ENCODE measurements at places on chromosomes 11 and 22. TPM values are rescaled to one million over a fixed set of nuclear protein-coding genes. Genes with fewer than 3 reads are reported as not detected.
A peak's percentile ranks its signal among the peaks of the same experiment; 100 is the strongest.

- H3K4me3 ChIP-seq: peak overlapping the region; percentile 65
- no peak for DNase-seq
- H3K27me3 ChIP-seq: no peaks in the 10 kb centered on the region
- peak overlapping the region; percentile 96 for H3K27ac ChIP-seq
- peaks cover 42% of the 10 kb centered on the region for H3K4me1 ChIP-seq
Measured at GRCh38 chr11:111976767-111977145, 39.6 kb downstream of the DIXDC1 start.

The IGSF9B gene
- 10.1 TPM for total RNA-seq

The TRIOBP gene
- 108 TPM for total RNA-seq

GRCh38 chr11:67027483-67027930 is 4.6 kb downstream of the SYT12 start:
- H3K27me3 ChIP-seq: no peaks in the 10 kb centered on the region
- H3K27ac ChIP-seq: no peak overlapping the region
- no peak overlapping the region for H3K4me3 ChIP-seq
- peaks cover 22% of the 10 kb centered on the region for H3K4me1 ChIP-seq

The SLC22A6 gene
- not detected for total RNA-seq

DNA sequence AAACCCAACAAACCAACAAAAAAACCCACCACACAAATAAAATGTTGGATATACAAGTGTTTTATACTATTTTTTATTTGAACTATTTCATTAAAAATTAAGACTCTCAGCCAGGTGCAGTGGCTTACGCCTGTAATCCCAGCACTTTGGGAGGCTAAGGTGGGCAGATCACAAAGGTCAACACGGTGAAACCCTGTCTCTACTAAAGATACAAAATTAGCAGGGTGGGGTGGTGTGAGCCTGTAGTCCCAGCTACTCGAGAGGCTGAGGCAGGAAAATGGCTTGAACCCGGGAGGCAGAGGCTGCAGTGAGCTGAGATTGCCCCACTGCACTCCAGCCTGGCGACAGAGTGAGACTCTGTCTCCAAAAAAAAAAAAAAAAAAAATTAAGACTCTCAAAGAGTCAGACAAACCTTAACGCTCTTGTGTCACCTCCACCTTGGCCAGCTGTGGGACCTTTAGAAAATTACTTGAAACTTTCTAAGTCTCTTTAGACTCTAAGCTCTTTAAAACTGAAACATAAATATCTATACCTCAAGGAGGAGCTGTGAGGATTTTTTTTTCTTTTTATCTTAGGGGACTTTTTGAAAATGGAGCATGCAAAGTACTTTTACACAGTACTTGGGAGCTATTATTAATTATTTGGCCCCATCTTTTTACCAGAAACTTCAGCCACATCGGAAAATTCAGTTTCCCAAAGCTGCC is 68.4 kb upstream of the CLNS1A start:
- no peak for DNase-seq
- H3K4me3 ChIP-seq: no peak overlapping the region
- H3K36me3 ChIP-seq: no peaks in the 10 kb centered on the region

GRCh38 chr11:65395961-65396530 is 9.6 kb downstream of the FRMD8 start:
- no peak overlapping the region for H3K27ac ChIP-seq
- no peak for DNase-seq
- H3K4me3 ChIP-seq: no peak overlapping the region
- no peaks in the 10 kb centered on the region for H3K27me3 ChIP-seq
- no peaks in the 10 kb centered on the region for H3K36me3 ChIP-seq

The ENTHD1 gene
- total RNA-seq: not detected

- no peak for DNase-seq
- no peaks in the 10 kb centered on the region for H3K36me3 ChIP-seq
- H3K4me3 ChIP-seq: no peak overlapping the region
- no peaks in the 10 kb centered on the region for H3K4me1 ChIP-seq
- no peaks in the 10 kb centered on the region for H3K27me3 ChIP-seq
Measured at GRCh38 chr22:26054841-26055605, 114.2 kb upstream of the SEZ6L start.

GRCh38 chr11:267491-267994 is 10.7 kb upstream of the NLRP6 start:
- DNase-seq: no peak
- H3K4me1 ChIP-seq: peaks cover 12% of the 10 kb centered on the region
- H3K27me3 ChIP-seq: no peaks in the 10 kb centered on the region
- peak overlapping the region; percentile 36 for H3K4me3 ChIP-seq
- H3K27ac ChIP-seq: peak overlapping the region; percentile 72

The SLC6A5 gene
- total RNA-seq: not detected

DNA sequence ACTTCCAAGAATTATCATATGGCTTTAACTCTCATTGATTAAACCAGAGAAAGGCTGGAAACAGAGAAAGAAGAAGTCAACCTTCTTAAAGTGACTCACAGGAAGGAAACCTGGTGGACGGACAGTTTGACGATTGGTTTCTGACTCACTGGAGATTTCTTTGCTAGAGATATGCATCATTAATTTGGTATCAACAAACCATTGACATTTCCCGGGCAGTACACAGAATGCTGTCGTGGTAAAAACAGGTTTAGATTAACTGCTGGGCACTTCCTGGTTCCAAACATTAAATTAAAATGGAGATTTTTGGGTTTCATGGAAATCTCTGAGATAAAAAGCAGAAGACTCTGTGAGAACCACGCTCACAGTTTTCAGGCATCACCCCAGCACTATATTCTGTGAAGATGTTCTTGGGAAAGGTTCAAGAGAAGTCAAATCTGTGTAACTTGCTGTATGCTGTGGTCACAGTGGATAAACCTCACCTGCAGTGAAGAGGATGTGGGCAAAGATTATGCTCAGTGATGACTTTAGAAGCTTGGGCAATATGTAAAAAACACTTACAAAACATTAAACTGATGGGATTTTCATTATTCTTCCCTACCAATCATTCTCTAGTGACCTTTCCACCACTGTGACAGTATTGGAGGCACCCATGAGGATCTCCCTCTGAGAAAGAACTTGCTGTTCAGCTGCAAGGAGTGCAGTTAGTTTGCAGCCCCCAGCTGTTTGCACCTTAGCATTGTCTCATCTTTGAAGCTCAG is 61.1 kb upstream of the CD44 start:
- no peaks in the 10 kb centered on the region for H3K27me3 ChIP-seq
- H3K4me1 ChIP-seq: peaks cover 20% of the 10 kb centered on the region
- no peak overlapping the region for H3K4me3 ChIP-seq

The OLFML1 gene
- 11.5 TPM for total RNA-seq

- H3K4me1 ChIP-seq: no peaks in the 10 kb centered on the region
- DNase-seq: no peak
- H3K36me3 ChIP-seq: no peaks in the 10 kb centered on the region
- no peak overlapping the region for H3K4me3 ChIP-seq
Measured at GRCh38 chr22:49103314-49104059, 724.2 kb downstream of the BRD1 start.

The SUSD2 gene
- 9.1 TPM for total RNA-seq

DNA sequence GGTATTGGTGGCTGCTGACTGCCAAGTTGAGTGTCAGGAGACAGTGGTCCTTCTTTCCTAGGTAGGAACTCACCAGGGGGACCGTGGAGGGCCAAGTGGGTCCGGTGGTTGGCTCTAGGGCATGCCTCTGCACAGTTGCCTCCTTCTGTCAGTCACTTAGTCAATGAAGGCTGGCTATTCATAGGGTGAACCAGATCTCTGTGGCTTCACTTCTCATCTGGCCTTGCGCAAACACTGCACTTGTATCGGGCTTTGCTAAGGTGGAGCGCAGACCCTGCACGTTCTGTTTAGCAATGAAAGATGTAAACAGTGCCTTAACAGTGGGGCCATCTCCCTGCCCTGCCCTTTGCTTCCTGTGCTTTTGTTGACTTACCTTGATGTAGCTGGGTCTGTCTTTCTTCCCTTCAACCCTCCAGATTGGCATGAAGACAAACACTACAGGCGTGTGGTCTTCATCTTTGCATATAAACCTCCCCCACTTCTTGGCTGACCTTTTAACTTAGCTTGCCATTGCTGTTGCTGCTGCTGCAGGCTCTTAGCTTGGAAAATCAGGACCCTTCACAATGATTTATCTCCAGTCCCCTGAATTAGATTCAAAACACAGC is 6.7 kb upstream of the SORL1-AS1 start:
- no peak overlapping the region for H3K4me3 ChIP-seq
- H3K36me3 ChIP-seq: no peaks in the 10 kb centered on the region
- no peaks in the 10 kb centered on the region for H3K27me3 ChIP-seq
- H3K27ac ChIP-seq: no peak overlapping the region
- DNase-seq: no peak

GRCh38 chr22:41672780-41673509 is 15.7 kb downstream of the SNU13 start:
- no peak overlapping the region for H3K27ac ChIP-seq
- peaks cover 30% of the 10 kb centered on the region for H3K36me3 ChIP-seq
- H3K4me3 ChIP-seq: no peak overlapping the region
- no peaks in the 10 kb centered on the region for H3K27me3 ChIP-seq

The ST14 gene
- total RNA-seq: 43.2 TPM

The TNNT3 gene
- 20.4 TPM for total RNA-seq

The IGF2 gene
- total RNA-seq: 56.5 TPM

GRCh38 chr11:74388678-74389327 is 9.4 kb downstream of the PGM2L1 start:
- no peak overlapping the region for H3K4me3 ChIP-seq
- no peak overlapping the region for H3K27ac ChIP-seq
- H3K27me3 ChIP-seq: no peaks in the 10 kb centered on the region
- DNase-seq: no peak

GRCh38 chr22:48171271-48171691 is 1408.8 kb downstream of the TBC1D22A start:
- H3K27ac ChIP-seq: no peak overlapping the region
- H3K36me3 ChIP-seq: no peaks in the 10 kb centered on the region
- no peaks in the 10 kb centered on the region for H3K27me3 ChIP-seq

The BIRC2 gene
- total RNA-seq: 52.1 TPM

The OR5A1 gene
- total RNA-seq: not detected

- peak overlapping the region; percentile 91 for H3K27ac ChIP-seq
- H3K27me3 ChIP-seq: no peaks in the 10 kb centered on the region
- H3K4me1 ChIP-seq: peaks cover 41% of the 10 kb centered on the region
- no peak overlapping the region for H3K4me3 ChIP-seq
- DNase-seq: no peak
- H3K36me3 ChIP-seq: no peaks in the 10 kb centered on the region
Measured at GRCh38 chr11:94925422-94926270, 47.7 kb downstream of the CWC15 start.

GRCh38 chr22:33014621-33015020 is 43.6 kb downstream of the SYN3 start:
- no peak for DNase-seq
- H3K4me1 ChIP-seq: no peaks in the 10 kb centered on the region
- no peak overlapping the region for H3K4me3 ChIP-seq
- no peaks in the 10 kb centered on the region for H3K36me3 ChIP-seq

- no peak overlapping the region for H3K27ac ChIP-seq
- no peaks in the 10 kb centered on the region for H3K36me3 ChIP-seq
- no peaks in the 10 kb centered on the region for H3K4me1 ChIP-seq
- no peak overlapping the region for H3K4me3 ChIP-seq
- peak; percentile 60 for DNase-seq
Measured at GRCh38 chr11:35590412-35590811, 27.8 kb upstream of the FJX1 start.

GRCh38 chr11:60966890-60967289 is 4.6 kb upstream of the CD6 start:
- H3K36me3 ChIP-seq: no peaks in the 10 kb centered on the region
- no peak for DNase-seq
- no peaks in the 10 kb centered on the region for H3K27me3 ChIP-seq
- no peak overlapping the region for H3K4me3 ChIP-seq
- no peak overlapping the region for H3K27ac ChIP-seq
- H3K4me1 ChIP-seq: no peaks in the 10 kb centered on the region

DNA sequence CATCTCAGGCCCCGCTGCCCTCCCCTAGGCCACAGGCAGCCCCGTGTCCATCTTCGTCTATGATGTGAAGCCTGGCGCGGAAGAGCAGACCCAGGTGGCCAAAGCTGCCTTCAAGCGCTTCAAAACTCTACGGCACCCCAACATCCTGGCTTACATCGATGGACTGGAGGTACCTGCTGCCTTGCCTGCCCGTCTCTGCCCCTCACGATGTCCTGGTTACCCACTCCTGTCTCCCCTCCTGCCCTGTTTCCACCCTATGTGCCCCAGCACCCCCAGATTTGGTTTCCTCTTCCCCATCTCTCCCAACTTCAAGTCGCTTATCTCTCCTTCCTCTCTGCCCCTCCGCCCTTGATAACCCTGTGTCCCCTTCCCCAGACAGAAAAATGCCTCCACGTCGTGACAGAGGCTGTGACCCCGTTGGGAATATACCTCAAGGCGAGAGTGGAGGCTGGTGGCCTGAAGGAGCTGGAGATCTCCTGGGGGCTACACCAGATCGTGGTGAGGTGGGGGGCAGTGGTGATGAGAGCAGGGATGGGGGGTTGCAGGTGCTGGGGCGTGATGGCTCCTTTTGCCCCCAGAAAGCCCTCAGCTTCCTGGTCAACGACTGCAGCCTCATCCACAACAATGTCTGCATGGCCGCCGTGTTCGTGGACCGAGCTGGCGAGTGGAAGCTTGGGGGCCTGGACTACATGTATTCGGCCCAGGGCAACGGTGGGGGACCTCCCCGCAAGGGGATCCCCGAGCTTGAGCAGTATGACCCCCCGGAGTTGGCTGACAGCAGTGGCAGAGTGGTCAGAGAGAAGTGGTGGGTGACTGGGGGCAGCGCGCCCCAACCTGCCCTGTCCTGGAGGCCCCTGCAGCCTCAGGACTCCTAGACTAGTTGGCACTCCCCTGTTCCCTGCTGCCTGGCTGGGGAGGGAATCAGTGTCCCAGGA is 930 bp downstream of the SCYL1 start:
- H3K27me3 ChIP-seq: no peaks in the 10 kb centered on the region
- H3K36me3 ChIP-seq: peaks cover 28% of the 10 kb centered on the region
- H3K4me3 ChIP-seq: peak overlapping the region; percentile 98
- peaks cover 20% of the 10 kb centered on the region for H3K4me1 ChIP-seq
- DNase-seq: no peak

DNA sequence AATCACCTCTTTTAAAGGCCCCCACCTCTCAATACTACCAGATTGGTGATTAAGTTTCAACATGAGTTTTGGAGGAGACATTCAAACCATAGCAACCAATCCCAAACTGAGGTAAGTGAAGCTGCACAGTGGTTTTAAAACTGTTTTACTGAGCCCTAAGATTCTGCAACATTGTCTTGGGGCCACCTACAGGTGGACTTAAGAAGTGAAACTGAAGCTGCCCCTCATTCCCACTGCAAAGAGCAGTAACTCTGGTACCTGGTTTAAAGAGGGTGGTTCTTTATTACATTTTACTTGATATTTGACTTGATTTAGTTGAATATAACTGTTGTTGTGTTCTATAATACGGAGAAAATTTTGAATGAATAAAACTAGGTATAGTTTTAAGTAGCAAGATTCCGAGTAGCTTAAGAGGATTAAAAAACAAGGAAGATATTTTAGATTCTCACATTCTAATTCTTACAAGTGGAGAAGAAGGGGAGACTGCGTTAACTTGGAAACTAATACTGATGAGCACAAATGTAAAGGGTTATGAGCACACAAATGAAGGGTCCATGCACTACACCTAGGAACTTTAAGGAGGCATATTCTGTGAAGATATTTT is 26.7 kb downstream of the SYT9 start:
- H3K4me1 ChIP-seq: no peaks in the 10 kb centered on the region
- H3K27me3 ChIP-seq: no peaks in the 10 kb centered on the region
- no peak overlapping the region for H3K27ac ChIP-seq
- H3K36me3 ChIP-seq: no peaks in the 10 kb centered on the region
- DNase-seq: no peak

Measured in vagina (tissue), 2 donors.